ENCODE measurements at places on chromosomes 12 and 14. TPM values are rescaled to one million over a fixed set of nuclear protein-coding genes. Genes with fewer than 3 reads are reported as not detected.

DNA sequence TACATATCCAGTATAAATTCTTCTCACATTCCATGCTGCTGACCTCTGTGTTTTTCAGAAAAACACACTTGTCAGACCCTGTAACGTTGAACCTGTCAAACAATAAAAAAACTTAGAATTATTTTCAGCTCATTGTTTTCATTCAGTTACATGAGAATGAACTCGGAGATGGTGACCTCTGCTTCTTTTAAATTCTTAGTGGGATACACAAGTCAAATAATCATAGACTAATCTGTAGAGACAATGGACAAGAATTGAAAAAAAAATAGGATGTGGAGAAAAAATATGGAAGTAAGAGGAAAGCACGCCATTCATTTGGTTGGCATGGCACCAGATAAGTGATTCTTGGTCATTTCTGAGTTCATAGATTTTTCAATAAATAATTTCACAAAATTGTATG is 7.2 kb downstream of the CD69 start:
- no peak for DNase-seq
- peak overlapping the region; percentile 55 for H3K4me3 ChIP-seq
- H3K27ac ChIP-seq: peak overlapping the region; percentile 86
- peaks cover 56% of the 10 kb centered on the region for H3K4me1 ChIP-seq

DNA sequence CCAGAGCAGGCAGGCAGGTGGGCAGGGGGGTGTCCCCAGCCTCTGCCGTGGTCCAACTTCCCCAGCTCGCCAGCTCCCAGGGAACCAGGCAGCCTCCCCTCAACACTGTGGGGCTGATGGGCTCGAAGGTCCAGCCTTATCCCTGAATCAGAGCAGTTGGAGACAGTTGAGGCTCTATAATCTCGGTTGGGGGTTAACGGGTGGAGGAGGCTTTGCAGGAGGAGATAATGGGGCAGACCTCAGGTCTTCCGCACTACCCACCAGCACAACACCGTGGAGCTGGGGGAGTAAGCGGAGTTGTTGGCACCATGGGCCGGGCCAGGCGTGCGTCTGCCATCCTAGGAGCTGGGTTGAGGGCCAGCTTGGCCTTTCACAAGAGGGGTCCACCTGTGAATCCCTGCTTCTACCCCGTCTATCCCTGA is 13.9 kb upstream of the HDAC7 start:
- peak overlapping the region; percentile 98 for H3K27ac ChIP-seq
- H3K4me1 ChIP-seq: peaks cover 83% of the 10 kb centered on the region
- peak overlapping the region; percentile 77 for H3K4me3 ChIP-seq
- peaks cover 2% of the 10 kb centered on the region for H3K36me3 ChIP-seq

DNA sequence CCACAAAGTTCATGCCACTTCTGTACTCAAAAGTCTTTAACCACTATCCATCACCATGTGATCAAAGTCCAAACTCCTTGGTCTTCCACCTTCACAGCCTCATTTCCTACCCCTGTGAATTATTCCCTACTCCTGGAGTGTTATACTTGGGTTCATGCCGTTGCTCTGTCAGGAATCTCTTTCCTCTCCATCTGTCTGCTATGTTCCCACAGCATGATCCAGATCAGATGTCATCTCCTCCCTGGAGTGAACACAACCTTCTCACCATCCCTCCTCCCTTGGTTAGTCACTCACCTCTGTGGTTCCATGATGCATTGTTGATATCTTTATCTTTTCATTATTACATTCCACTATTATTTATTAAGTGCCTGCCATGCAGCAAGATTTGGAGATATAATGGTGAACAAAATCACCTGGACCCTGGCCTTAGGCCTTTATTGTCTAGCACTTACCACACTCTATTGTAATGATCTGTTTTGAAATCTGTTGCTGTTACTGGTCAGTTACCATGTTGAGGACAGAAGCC is 22.4 kb downstream of the LACRT start:
- no peaks in the 10 kb centered on the region for H3K4me1 ChIP-seq
- peaks cover 36% of the 10 kb centered on the region for H3K27me3 ChIP-seq
- DNase-seq: no peak

DNA sequence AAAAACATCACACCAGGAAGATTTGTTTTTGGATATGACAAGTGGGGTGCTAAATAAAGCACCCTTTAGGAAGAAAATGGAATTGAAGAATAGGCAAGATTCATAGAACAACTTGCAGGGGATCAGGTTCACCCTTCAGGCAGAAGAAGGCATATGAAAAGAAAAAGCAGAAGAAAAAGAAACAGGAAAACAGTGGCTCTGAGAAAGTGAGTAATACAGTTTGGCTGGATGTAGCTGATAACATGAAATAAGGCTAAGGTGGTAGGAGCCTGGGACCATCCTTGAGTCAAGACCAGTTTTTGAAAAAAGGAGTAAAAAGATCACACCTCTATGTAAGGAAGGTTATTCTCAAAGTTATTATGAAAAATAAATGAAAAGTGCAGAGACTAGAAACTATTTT is 42.4 kb downstream of the TRIP11 start:
- no peak overlapping the region for H3K27ac ChIP-seq
- H3K4me3 ChIP-seq: no peak overlapping the region
- H3K36me3 ChIP-seq: peaks cover 23% of the 10 kb centered on the region
- H3K4me1 ChIP-seq: peaks cover 42% of the 10 kb centered on the region
- H3K27me3 ChIP-seq: no peaks in the 10 kb centered on the region

DNA sequence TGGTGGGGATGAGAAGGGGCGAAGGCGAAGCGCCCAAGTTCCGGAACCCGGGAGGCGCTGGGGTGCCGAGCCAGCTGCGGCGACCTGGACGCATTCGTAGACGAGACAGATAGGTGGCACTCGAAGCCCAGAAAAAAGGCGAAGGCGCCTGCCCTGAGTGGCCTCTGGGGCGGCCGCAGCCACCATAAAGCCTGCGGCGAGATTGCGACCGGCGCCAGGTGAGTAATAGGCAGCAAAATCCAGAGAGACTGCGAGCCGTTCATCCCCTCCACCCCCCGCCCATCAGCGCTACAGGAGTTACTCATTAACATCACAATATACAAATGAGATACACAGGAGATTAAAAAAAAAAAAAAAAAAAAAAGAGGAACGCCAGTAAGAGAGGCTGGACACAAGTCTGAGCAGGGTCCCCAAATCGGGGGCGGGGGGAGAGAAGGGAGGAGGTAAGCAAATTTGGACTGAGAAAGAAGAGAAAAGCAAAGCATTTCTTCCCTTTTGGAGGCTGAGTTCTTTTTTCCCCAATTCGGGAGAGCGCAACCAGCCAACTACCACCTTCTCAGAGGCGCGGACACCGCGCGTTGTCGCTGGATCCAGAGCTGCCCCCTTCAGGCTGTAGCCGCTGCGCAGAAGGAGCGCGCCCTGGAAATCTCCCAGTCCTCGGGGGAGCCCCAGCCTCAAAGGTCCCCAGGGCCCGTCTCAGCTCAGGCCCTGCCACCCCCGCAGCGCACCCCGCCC is 15.7 kb downstream of the TBX3 start:
- peak; percentile 53 for DNase-seq
- H3K4me1 ChIP-seq: peaks cover 5% of the 10 kb centered on the region
- no peak overlapping the region for H3K27ac ChIP-seq
- no peak overlapping the region for H3K4me3 ChIP-seq
- no peaks in the 10 kb centered on the region for H3K36me3 ChIP-seq
- H3K27me3 ChIP-seq: peaks cover 73% of the 10 kb centered on the region

GRCh38 chr14:92655419-92656201 is 92.8 kb downstream of the LGMN start:
- no peak for DNase-seq
- peaks cover 76% of the 10 kb centered on the region for H3K4me1 ChIP-seq
- no peaks in the 10 kb centered on the region for H3K27me3 ChIP-seq
- peaks cover 30% of the 10 kb centered on the region for H3K36me3 ChIP-seq
- H3K4me3 ChIP-seq: peak overlapping the region; percentile 24

GRCh38 chr14:45185100-45185814 is 49.5 kb downstream of the FANCM start:
- H3K4me3 ChIP-seq: no peak overlapping the region
- H3K27me3 ChIP-seq: no peaks in the 10 kb centered on the region
- H3K36me3 ChIP-seq: peaks cover 15% of the 10 kb centered on the region
- no peaks in the 10 kb centered on the region for H3K4me1 ChIP-seq
- DNase-seq: no peak
- H3K27ac ChIP-seq: no peak overlapping the region

GRCh38 chr12:13195250-13195649 is 1.3 kb upstream of the EMP1 start:
- H3K36me3 ChIP-seq: no peaks in the 10 kb centered on the region
- no peak overlapping the region for H3K4me3 ChIP-seq
- peaks cover 4% of the 10 kb centered on the region for H3K27me3 ChIP-seq

DNA sequence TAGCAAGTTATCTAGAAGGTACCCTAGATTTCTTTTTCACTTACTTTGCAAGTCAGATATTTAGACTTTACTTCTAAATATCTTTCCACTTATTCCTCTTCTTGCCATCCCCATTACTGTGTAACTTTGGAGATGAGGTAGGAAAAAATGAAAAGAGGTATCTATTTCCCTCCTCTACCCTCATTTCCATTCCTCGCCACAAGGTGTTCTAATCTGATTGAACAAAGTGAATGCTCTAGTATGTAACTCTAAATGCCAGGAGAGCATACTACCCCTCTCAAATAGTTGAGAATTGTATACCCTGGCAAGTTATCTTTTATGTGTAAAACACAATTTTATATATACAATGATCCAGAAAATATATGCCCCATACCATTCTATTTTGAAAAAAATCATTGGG is 1.7 kb upstream of the LDHB start:
- no peak for DNase-seq
- no peak overlapping the region for H3K4me3 ChIP-seq
- no peaks in the 10 kb centered on the region for H3K27me3 ChIP-seq
- H3K4me1 ChIP-seq: peaks cover 44% of the 10 kb centered on the region

BCL2L14 gene
- total RNA-seq: 11.5 TPM

KRT81 gene
- not detected for total RNA-seq
